Activated CD4-positive, CD25-positive, alpha-beta regulatory T cell (primary cell): ENCODE measurements at places on chromosomes 1 and 21.

DNA sequence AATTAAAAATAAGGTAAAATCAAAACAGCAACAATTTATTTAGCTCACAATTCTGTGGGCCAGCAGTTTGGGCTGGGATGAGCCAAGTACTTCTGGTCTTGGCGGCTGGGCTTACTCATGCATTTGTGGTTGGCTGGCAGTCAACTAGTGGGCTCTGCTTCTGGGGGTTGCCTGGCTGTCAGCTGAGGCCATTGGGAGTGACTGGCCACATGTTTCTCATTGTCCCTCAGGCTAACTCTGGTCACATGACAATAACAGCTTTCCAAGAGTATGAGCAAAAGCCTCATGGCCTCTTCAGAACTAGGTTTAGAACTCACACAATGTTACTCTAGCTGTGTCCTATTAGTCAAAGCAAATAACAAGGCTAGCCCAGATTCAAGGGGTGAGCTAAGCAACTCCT, 15.6 kb upstream of the CHIA start:
- no peak for DNase-seq

DNA sequence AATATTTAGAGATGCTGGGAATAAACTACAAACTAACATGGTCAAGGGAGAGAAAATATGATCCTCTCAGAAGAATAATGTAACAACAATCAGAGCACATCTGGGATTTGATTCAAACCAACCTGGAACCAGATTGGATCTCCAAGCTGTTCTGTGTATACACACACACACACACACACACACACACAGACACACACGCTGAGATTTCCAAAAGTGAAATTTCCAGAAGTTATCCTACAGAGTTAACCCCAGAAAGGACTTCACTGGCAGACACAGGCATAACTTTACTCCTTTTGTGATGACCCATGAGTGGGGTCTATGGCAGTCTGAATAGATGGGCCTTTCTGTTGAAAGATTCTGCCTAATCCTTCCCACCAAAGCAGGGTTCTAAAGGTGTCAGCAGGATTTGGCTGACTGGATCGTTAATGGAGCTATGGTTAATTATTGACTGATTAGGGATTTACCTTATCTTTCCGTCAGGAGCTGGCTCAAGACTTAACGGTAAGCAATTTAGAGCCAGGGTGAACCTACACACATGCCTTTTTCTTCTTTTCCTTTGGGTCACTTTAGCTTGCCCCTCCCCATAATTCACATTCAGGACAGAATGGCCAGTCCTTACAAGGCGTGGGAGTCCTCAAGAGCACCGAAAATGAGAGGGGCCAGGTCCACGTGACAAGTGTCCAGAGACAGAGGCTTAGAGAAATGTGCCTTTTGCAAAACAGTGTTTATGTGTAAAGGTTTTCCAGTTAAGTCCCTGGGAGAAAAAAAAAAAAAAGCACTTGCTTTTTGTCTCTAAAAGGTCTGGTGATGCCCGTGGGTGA, 10.9 kb upstream of the PROX1 start:
- no peak for DNase-seq

GRCh38 chr1:91806769-91807700, 78.9 kb downstream of the TGFBR3 start:
- DNase-seq: no peak

DNA sequence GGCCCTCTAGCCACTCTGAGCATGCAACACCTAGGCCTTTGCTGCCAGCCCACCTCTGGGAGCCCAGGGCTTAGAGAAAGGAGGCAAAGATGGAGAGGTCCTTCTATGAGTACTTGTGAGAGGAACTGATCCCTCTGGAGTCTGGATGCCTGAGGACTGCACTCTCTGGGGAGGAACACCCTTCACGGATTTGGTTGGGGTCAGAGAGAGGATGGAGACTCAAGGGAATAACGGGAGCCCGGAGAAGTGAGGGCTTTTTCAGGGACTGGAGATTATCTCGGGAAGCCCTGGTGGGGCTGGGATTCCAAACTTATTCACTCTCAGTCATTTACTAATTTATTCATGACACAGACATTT, 413 bp upstream of the C1orf232 start:
- no peak for DNase-seq

DNA sequence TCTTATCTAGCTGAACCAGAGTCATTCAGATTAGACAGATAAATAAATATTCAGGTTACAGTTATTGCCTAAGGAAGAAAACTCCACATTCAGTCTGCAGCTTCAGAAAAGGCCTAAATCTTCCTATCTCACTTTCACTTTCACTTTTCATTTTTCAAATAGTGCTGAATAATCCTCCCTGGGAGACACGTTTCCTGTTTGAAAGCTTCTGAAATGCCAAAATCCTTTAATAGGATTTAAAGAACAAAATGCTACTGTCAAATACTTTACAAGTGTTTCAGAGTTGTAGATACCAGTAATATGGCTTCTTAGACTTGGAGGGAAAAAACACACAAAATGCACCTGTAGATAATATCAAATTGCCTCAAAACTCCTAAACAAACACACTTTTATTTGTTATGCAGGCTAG, 3.9 kb downstream of the PSMB2 start:
- DNase-seq: no peak

DNA sequence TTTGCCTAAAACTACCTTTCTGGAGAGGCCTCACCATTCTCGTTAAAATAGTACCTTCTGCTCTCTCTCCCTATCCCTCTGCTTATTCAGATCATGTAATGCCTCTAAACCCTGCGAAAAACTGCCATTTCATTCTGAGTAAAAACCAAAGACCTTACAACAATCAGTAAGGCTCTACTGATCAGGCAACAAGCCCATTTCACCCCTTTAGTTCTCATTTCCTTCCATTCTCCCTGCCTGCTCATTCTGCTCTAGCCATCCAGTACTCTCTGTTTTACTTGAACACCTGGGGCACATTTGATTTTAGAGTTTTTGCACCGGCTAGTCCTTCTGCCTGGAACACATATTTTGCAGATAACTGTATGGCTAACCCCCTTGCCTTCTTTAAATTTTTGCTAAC, 187.8 kb downstream of the COQ8A start:
- no peak for DNase-seq

DNA sequence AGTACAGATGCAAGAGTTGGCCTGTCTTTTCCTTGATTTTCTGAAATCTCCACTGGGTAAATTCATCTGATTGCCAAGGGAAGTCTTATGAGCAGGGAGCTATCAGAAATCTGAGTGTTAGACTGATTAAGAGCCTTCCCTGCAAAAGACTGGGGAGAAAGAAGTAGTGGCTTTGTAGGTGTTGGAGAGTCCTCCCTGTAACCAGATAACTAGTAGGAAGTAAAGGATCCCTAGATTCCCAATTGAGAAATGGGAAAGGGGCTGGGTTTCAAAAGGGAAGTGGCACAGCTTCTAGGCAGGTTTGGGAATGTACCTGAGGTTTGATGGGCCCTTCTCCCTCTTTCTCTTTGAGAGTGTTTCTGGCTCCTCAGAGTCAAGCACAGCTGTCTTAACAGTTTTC, 2.1 kb downstream of the TLCD4 start:
- DNase-seq: no peak

GRCh38 chr1:88891318-88891950, at the start of gene GTF2B:
Gene GTF2B, minus strand, starts transcription at chr1:88891567. Its CDS starts 68 bp downstream, at chr1:88891499.
- DNase-seq: peak; percentile 84

DNA sequence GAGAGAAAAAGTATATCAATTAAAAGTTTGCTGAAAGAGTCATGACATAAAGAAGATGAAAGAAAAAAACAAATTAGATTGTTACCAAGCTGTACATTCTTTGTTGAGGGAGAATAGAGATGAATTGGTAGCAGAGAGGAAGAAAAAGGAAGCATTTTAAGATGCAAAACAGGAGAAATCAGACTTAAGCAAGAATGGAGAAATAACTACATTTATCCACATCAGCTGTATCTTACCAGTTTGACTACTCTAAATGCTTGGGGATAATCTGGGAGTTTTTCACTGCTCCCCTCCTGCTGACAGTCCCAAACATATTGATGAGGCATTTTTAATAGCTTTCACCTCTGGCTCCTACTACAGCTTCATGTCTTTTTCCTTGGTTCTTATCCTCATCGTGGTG, 16.8 kb upstream of the PTPRC start:
- no peak for DNase-seq

GRCh38 chr1:18554597-18554996, 73.9 kb downstream of the KLHDC7A start:
- no peak for DNase-seq

- DNase-seq: peak; percentile 38
These were observed 590 bp downstream of the FOXJ3 start for GRCh38 chr1:42334240-42335049.

DNA sequence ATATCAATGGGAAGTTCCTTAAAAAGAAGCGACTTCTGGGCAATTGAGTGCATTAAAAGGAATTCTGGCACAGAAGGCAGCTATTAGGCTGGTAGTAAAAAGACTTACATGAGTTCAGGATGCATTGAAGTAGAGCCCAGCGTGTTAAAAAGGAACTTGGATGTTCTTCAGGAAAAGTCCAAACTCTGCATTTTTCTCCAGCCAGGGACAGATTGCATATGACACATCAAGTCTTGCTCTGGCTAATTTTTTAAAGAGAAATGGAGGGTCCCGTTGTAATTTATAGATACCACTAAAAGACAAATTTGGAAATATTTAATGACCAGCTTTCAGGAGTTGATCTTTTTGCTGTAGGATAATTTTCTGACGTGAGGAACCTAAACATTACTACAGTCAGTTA, 1.2 kb downstream of the TPRG1L start:
- DNase-seq: no peak

DNA sequence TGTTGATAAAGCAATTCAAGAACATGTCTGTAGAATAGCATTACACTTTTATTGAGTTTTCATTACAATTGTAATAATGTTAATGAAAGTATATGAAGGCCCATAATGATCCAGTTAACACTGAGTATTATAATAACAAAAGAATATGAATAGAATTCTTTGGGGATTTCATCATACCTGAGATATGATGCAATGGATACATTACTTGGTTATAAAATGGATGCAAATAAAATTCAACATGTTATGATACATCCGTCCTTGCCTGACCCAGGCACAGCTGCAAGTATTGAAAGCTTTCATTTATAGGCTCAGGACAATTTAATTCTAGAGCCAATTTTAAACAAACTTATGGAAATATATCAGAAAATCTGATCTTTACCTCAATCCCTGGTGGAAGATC, 8.2 kb upstream of the KCNA3 start:
- no peak for DNase-seq

GRCh38 chr1:178434360-178434759, 62.4 kb downstream of the CLEC20A start:
- no peak for DNase-seq

- peak; percentile 27 for DNase-seq
These were observed 23.5 kb downstream of the MTARC1 start for GRCh38 chr1:220810179-220810653.

- DNase-seq: no peak
These were observed 63.0 kb upstream of the RGS7 start for GRCh38 chr1:241419986-241420385.

DNA sequence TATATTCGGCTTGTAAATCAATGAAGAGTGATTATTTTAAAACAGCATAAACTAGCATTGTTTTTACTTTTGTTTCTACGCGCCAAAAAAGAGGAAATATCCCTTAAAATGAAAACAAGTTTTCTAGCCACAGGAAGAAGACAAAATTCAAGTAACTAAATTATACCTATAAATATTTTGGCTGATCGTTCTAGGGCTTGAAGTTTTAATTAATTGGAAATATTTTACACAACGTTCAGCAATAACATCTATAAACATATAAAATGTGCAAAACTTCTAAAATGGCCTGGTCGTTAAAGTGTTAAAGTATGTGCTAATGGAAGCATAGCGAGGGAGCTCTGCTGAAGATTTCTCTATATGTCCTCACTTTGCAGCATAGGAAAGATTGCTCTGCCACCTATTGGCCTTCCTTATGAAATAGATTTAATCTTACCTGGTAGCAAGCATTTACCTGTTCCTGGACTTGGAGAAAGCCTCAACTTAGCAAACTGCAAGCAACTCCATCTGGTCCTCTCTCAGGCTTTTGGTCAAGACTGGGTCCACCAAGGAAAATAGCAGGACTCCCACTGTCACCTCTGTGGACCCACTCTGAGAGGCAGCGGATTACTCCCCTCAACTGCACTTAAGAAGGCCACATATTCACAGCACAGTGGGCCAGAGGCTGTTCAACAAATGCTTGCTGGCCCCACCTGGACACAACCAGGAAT, 351.3 kb upstream of the RUNX1 start:
- no peak for DNase-seq

DNA sequence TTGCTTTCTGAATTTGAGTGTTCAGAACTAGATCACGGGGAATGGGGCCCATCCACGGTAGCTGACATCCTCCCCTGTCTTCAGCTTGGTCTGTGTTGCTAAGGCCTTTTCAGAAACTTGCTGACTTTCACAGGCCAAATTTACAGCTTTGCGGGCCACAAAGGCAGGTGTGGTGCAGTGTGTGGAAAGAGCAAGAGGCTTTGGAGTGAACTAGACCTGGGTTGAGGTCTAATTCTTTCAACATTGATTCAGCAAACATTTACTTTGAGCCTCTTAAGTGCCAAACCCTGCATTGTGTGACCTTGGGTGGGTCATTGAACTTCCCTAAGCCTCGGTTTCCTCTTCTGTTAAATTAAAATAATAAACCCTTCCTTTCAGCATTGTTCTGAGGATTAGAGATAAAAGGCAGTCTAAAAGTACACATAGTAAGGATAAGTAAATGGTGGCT, 24.3 kb downstream of the STPG1 start:
- no peak for DNase-seq

- DNase-seq: no peak
These were observed 162.0 kb upstream of the C21orf91 start for GRCh38 chr21:17981060-17981740.

GRCh38 chr1:44655609-44656008, 18.7 kb downstream of the TMEM53 start:
- DNase-seq: no peak

GRCh38 chr1:38334930-38335592, 288.5 kb upstream of the POU3F1 start:
- DNase-seq: no peak

- DNase-seq: no peak
These were observed 90.3 kb downstream of the TAS1R2 start for GRCh38 chr1:18769140-18769539.

- no peak for DNase-seq
These were observed 7.7 kb downstream of the ARHGEF2 start for GRCh38 chr1:155970531-155971167.

- DNase-seq: no peak
These were observed 51.8 kb upstream of the FAM89A start for GRCh38 chr1:231091831-231092301.

- peak; percentile 23 for DNase-seq
These were observed 5.8 kb downstream of the TTC13 start for GRCh38 chr1:230972855-230973271.

DNA sequence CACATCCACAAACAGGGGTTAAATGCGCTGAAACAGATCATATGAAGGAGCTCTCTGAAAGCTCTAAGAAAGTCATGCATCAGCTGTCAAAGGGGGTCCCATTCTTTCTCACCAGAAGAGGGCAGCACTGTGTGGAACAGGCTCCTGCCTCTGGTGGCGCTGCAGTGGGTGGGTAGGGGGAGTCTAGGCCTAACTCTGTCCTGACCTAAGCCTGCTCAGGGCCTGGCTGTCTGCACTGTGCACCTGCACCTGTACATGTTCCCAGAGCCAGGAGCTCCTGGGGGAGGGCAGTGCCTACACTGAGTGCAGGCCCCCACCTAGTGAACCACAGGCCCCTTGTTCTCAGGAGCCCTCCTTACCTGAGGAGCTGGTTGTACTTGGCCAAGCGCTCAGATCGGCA, 16.0 kb downstream of the ENO1 start:
- peak; percentile 29 for DNase-seq
